ENCODE measurements at places on chromosomes 16 and 17.

DNA sequence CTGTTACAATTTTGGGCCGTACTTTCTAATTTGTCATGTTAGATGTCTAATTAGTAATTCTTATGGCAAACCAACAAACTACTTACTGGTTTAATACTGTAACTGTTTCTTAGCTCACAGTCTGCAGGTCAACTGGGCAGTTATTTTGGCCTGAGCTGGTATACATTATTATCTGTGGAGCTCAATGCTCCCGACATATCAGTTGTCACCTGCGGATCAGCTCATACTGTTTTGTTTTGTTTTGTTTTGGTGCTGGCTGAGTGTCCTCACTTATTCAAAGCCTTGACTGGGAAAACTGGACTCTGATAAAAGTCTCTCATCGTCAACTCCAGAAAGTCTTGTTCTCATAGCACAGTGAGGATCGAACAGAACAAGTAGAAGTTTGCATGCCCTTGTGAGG, 1060.6 kb upstream of the CDH8 start:
- no peak for DNase-seq

DNA sequence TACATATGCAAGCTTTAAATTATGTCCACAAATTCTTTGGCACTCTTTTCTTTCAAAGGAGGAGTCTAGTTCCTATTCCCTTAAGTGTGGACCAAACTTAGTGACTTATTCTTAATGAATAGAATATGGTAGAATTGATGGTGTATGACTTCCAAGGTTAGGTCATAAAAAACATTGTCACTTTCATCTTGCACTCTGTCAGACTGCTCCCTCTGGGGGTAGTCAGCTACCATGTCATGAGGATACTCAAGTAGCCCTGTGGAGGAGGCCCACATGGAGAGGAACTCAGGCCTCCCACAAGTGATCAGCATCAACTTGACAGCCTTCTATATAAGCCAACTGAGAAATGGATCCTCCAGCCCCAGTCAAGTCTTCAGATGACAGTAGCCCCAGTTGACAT, 58.0 kb upstream of the SCNN1B start:
- DNase-seq: no peak

- no peak for DNase-seq
These were observed 27.3 kb downstream of the NUBP1 start for GRCh38 chr16:10770907-10771306.

GRCh38 chr17:59641799-59642484, 22.2 kb downstream of the CLTC start:
- DNase-seq: no peak

DNA sequence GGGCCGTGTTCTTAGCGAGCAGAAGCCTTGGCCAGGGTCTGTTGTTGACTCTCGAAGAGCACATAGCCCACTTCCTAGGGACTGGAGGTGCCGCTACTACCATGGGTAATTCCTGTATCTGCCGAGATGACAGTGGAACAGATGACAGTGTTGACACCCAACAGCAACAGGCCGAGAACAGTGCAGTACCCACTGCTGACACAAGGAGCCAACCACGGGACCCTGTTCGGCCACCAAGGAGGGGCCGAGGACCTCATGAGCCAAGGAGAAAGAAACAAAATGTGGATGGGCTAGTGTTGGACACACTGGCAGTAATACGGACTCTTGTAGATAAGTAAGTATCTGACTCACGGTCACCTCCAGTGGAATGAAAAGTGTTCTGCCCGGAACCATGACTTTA, 18.5 kb downstream of the RSPRY1 start:
- DNase-seq: no peak

DNA sequence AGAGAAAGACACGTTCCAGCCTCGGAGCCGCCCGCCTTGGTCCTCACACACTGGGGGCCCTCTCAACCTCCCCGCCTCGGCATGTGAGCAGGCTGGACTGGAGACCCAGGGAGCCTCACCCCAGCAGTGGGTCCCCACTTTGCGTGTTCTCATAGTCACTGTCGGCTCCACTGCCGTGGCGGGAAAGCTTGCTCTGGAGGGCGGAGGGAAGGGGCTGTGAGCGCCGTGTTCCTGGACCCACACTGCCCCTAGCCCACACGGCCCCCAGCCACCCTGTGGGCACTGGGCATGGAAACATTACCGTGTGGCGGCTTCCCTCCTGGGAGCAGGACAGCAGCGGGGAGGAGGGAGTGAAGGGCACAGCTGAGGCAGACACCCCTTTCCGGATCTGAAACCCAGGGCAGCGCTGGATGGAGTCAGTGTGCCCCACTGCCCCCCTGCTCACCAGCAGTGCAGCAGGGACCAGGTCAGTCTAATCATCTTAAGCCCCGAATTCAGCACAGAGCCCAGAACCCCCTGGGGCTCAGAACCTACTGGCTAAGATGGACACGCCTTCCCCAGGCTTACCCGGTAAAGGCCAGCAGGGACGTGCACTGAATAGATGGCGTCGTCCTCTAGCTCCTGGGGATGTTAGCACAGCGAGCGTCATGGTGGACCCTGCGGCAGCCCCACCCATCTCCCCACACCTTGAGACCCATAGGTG, 7.2 kb downstream of the TP53I13 start:
- no peak for DNase-seq

DNA sequence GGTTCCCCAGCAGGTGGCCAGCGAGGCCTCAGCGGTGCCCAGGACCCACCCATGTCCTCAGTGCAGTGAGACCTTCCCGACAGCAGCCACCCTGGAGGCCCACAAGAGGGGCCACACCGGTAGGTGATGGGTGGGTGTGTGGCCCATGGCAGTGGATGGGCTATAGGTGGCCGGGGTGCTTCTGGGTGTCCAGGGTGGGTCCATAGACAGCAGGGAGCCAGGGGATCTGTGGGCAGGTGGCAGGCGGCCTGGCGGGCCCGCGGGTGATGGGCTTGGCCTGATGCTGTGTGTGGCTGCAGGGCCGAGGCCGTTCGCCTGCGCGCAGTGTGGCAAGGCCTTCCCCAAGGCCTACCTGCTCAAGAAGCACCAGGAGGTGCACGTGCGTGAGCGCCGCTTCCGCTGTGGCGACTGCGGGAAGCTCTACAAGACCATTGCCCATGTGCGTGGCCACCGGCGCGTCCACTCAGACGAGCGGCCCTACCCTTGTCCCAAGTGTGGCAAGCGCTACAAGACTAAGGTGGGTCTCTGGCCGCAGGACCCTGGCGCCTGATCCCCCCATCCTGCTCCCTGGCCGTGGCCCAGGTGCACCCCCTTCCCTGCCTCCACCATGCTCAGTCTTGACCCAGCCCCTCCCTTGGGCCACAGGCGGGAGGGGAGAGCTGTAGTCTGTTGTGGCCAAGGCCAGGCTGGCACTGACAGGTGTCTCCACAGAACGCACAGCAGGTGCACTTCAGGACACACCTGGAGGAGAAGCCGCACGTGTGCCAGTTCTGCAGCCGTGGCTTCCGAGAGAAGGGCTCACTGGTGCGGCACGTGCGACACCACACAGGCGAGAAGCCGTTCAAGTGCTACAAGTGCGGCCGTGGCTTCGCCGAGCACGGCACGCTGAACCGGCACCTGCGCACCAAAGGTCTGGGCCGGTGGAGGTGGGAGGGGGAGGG, 2.1 kb upstream of the DNASE1L2 start:
- DNase-seq: no peak

DNA sequence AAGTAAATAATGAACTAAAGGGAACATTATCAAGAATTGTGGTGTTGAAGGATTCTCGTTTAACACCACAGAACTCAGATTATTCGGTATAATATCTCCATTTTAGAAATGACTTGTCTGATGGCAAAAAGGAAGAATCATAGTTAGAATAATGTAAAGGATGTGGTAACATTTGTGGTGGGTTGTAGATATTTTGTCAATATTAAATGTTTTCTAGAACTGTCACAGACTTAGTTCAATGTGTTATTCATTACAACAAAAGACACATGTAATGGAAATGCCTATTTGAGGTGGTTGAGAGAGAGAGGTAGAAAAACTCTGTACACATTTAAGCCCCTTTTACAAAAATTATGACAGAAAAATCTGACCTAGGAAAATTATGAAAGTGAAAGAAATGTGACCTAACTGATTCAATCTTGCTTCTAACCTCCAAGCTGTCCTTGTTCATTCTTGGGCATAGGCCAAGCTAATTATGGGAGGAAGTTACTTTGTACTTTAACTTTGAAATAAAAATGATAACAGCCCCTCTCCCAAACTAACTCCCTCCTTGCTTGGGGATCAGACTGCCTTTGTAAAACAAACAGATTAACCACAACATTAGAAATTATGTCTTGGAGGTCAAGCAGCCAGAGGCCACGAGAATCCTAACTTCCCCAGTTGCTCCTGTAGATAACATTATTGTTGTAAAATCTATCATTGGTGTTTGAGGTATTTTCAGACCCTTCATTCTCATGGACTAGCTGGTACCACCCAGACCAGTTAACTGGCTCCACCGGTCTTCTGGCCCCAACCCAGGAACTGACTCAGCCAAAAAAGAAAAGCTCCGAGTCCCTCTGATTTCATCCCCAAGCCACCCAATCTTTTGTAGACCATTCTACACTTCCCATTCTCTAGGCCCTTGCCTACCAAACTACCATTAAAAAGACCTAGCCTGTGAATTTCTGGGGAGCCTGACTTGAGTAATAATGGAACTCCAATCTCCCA, 1287.8 kb upstream of the CDH8 start:
- no peak for DNase-seq

GRCh38 chr17:37744633-37744927, 279 bp downstream of the HNF1B start:
- DNase-seq: no peak

- DNase-seq: peak; percentile 46
These were observed 2.7 kb upstream of the TMIGD1 start for GRCh38 chr17:30336369-30337171.

GRCh38 chr16:80664786-80665185, 124.0 kb downstream of the DYNLRB2 start:
- no peak for DNase-seq

DNA sequence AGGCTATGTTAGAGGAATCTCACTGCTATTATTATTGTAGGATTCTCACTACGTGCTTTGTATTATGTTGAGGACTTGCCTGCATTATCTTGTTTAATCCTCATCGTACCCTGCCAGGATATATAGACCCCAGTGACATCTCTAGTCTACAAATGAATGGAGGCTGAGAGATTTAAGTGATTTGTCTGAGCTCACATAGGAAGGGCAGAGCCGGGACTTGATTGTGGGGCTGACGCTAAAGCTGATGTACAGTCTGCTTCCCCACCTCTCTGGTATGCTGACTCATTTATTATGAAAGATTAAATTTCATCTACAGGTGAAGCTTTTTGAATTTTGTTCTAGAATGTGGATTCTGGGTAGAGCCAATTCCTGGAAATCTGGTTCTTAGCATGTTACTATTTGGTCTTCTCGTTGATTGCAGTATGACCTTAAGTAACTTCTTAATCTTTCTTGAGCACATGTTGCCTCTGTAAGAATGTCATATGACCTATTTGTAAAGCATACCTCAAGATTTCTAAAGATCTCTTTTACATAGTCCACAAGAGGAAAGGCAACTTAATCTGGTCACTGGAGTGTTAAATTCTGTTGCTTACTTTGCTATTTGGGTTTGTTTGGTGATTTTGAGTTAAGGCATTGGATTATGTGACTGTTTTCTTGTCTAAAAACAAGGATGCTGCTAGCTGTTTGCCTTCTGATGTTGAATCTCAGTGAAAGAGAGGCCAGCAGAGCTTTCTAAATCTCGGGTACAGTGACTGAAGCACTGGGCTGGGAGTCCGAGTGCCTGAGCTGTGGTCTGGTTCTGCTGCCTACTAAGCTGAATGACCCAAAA, 12.4 kb downstream of the METTL9 start:
- DNase-seq: no peak

DNA sequence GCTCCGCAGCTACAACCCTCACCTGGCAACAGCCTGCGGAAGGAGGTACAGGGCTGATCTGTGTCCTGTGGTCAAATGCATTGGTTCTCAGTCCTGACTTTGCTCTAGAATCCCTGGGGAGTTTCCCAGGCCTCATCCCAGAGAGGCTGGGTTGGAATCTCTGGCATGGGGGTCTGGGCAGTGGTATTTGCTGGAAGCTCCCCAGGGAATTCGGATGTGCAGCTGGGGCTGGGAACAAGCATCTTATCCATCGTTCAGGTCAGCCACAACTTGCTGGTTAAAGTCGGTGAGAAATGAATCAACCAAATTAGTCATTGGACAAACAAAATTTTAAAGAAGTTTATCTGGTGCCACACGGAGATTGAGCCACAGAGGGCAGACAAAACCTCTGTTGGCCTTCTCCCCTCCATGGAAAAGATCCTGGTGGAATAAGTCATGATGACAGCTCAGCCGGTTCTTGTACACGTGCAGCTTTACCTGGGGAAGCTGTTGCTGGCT, 231.2 kb downstream of the FOXL1 start:
- no peak for DNase-seq

DNA sequence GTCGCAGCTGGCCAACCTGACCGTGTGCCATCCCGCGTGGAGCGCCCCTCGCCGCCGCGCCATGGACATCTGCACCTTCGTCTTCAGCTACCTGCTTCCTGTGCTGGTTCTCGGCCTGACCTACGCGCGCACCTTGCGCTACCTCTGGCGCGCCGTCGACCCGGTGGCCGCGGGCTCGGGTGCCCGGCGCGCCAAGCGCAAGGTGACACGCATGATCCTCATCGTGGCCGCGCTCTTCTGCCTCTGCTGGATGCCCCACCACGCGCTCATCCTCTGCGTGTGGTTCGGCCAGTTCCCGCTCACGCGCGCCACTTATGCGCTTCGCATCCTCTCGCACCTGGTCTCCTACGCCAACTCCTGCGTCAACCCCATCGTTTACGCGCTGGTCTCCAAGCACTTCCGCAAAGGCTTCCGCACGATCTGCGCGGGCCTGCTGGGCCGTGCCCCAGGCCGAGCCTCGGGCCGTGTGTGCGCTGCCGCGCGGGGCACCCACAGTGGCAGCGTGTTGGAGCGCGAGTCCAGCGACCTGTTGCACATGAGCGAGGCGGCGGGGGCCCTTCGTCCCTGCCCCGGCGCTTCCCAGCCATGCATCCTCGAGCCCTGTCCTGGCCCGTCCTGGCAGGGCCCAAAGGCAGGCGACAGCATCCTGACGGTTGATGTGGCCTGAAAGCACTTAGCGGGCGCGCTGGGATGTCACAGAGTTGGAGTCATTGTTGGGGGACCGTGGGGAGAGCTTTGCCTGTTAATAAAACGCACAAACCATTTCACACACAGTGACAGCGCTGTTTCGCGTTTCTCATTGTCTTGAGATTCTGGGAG, 2.0 kb upstream of the ZACN start:
- peak; percentile 40 for DNase-seq

- no peak for DNase-seq
These were observed 178.1 kb downstream of the TOX3 start for GRCh38 chr16:52368859-52369258.

DNA sequence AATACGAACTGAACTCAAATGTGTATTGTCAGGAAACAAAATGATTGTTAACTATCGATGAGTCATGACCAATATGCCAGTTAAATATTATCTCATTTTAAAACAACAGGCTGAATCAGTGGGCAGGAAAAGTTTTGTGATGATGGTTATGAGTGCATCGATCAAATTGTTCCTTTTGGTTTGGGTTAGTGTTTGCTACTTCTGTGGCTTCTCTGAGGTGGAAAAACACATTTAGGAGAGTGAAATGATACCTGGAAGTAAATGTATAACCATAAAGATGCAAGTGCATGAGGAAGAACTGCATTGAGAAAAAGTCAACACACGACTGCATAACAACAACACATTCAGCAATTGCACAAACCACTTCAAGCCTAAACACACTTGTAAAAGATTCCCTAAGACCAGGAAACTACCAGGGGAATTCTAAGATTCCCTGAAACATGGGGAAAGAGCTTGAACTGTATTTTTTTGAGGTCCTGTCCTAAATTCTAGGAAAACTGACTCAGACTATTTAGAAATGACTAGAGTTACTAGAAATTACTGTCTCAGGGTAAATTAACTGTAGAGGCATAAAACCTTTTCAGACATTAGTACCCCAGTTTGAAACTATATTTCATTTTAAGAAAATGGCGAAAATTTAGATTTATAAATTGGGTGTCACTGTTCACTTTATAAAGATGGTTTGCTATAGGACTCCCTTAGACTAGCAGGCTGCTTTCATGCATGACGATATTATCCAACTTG, 44.8 kb downstream of the CDYL2 start:
- no peak for DNase-seq

All from effector CD4-positive, alpha-beta T cell (primary cell).